ENCODE measurements at places on chromosomes 6 and 20.

DNA sequence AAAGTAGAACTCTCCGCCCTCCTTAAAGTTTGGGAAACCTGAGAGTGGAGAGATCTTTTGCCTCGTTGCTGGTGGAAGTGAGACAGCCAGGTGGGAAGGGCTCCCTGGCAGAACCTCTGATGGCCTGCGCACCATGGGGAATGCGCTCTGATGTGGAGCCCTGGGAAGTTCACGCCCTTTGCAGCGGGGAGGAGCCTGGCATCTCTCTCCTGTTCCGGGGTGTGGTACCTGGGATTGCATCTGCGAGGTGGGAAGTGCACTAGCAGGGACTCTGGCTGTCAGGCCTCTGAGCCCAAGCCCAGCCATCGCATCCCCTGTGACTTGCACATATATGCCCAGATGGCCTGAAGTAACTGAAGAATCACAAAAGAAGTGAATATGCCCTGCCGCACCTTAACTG is 159.8 kb downstream of the AKAP7 start:
- H3K27me3 ChIP-seq, result no peaks in the 10 kb centered on the region
- H3K4me3 ChIP-seq, result no peak overlapping the region
- no peaks in the 10 kb centered on the region for H3K4me1 ChIP-seq
- H3K27ac ChIP-seq, result no peak overlapping the region

- H3K4me3 ChIP-seq, result no peak overlapping the region
These were observed 459.8 kb upstream of the CITED2 start for GRCh38 chr6:139834232-139834631.

- no peaks in the 10 kb centered on the region for H3K27me3 ChIP-seq
- no peak overlapping the region for H3K27ac ChIP-seq
- no peaks in the 10 kb centered on the region for H3K4me1 ChIP-seq
- no peak for ATAC-seq
- no peak overlapping the region for H3K4me3 ChIP-seq
These were observed 253.2 kb downstream of the PLCB1 start for GRCh38 chr20:8385247-8385646.

GRCh38 chr6:12866422-12867029 is 150.0 kb downstream of the PHACTR1 start:
- peaks cover 28% of the 10 kb centered on the region for H3K27me3 ChIP-seq
- H3K4me1 ChIP-seq, result no peaks in the 10 kb centered on the region
- ATAC-seq, result no peak
- no peak overlapping the region for H3K4me3 ChIP-seq

GRCh38 chr20:63149531-63150192 is 66.3 kb downstream of the YTHDF1 start:
- peaks cover 88% of the 10 kb centered on the region for H3K27me3 ChIP-seq
- H3K4me1 ChIP-seq, result peaks cover 7% of the 10 kb centered on the region
- no peak overlapping the region for H3K4me3 ChIP-seq
- no peak overlapping the region for H3K27ac ChIP-seq
- no peaks in the 10 kb centered on the region for H3K36me3 ChIP-seq

DNA sequence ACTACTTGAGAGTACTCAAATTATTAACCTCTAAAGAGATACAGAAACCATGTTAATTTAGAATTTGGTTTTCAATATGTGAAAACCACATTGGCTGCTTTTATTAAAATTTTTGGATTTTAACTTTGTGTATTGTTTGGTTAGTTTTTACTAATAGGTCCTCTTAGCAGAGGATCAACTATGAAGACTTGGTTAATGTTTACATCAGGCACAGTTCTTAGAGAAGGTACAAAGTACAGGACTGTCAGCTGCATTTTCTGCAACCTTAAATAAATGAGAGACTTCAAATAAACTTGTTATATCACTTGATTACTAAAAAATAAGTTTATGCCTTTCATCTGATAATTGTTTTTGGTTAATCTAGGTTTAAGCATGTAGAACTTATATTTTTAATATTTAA is 89.1 kb downstream of the PHF3 start:
- H3K4me1 ChIP-seq, result no peaks in the 10 kb centered on the region
- H3K4me3 ChIP-seq, result no peak overlapping the region
- no peaks in the 10 kb centered on the region for H3K36me3 ChIP-seq
- H3K27ac ChIP-seq, result no peak overlapping the region

DNA sequence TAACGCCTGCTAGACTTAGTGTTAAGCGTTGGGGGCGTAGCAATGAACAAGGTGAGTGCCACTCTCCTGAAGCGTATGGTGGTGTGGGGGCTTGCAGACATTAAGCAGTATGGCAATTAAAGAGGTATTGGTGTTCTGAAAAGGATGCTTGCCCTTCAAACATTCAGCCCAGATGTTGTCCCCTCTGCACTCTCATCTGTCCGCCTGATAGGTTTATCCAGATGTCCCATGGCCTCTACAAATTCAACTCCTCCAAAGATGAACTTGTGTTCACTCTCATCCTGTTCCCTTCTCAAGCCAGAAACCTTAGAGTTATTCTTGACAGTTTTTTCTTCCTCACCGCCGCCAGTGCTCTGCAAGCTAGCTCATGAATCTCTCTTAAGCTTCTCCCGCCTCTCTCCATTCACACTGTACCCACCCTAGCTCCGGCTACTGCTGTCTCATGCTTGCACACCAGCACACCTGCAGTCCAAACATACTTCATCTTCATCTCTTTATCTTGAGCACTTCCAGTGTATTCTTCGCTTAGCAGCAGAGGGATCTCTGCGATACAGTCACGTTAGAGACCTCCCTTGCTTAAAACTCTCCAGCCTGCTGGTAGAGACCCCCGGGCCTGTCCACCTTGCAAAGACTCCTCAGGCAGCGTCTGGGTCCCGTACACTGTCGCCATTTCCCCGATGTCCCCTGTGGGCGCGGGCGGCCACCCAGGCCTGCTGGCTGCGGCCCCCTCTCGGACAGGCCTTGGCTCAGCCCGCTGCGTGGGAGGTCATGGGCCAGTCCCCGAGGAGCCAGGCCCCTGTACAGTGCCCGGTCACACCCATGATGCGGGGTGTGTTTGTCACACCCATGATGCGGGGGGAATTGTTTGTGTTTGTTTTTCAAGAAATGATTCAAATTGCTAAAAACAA is 962 bp downstream of the DDX27 start:
- no peak for ATAC-seq
- H3K4me3 ChIP-seq, result peak overlapping the region; percentile 94
- no peaks in the 10 kb centered on the region for H3K27me3 ChIP-seq

GRCh38 chr6:17418281-17419188 is 25.1 kb downstream of the CAP2 start:
- peak overlapping the region; percentile 59 for H3K27ac ChIP-seq
- no peak overlapping the region for H3K4me3 ChIP-seq
- peaks cover 7% of the 10 kb centered on the region for H3K36me3 ChIP-seq
- peaks cover 3% of the 10 kb centered on the region for H3K4me1 ChIP-seq

DNA sequence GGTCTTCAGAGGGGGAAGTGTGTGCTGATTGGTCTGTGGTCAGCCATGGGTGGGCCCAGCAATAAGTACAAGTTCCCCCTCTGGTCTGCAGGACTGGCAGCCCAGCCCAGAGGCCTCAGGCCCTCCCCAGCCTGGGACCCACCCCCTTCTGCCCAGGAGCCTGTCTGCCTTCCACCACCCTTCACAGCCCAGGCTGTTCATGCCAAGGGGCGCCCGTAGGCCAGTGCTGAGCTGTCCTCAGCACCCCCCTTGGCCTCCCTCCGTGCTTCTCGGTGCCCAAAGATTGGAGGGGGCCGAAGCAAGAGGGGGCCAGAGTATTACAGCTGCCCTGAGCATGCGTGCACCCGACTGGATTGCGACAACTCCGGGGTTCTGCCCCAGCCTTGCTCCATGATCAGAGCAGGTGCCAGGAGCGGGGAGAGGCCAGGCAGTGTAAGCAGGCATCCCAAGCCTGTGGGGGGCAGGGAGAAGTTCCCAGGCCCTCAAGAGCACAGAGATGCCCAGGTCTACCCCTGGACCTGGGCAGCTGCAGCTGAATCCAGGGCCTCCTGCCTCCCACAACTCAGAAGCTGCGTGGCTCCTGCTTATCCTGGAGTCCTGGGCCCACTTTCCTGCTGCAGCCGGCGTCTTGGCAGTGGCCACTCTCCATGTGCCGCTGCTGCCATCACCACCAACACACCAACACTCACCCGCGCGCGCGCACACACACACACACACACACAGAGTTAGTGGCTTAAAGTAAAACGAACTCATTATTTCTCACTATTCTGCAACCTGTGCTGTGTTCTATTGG is 33.3 kb downstream of the CST9L start:
- no peak for ATAC-seq
- no peaks in the 10 kb centered on the region for H3K4me1 ChIP-seq
- no peak overlapping the region for H3K27ac ChIP-seq
- H3K27me3 ChIP-seq, result no peaks in the 10 kb centered on the region
- no peak overlapping the region for H3K4me3 ChIP-seq

DNA sequence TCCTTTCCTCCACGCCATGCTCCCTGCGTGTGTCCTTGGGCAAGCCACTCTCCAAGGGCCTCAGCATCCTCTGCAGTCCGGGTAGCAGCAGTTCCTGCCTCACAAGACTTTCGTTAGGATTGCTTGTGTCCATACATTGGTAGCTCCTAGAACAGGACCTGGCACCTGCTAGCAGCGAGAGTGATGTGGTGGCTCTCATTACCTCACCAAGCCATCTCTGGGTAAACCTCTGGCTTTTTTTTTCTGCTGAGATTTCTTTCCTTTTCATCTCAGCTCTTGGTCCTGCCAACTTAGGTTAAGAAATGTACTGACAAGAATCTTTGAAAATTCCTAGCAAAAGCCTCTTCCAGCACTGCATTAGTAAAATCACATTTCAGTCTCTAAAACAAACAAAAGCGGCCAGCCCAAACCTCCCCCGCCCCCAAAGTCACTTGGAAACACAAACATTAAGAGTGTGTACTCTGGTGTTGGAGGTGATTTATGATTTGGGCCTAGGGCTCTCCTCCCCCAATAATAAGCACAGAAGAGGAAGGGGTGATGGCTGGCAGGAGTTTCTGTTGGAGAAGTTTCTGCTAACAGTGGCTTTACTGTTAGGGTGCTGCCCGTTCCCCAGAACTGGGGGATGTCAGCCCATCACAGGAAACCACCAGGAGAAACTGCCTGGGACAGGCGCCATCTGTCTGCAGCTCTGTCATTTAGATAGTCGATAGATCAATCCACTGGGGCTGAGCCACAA is 199.2 kb downstream of the CD83 start:
- H3K27ac ChIP-seq, result no peak overlapping the region
- no peaks in the 10 kb centered on the region for H3K4me1 ChIP-seq
- ATAC-seq, result no peak
- H3K27me3 ChIP-seq, result no peaks in the 10 kb centered on the region

DNA sequence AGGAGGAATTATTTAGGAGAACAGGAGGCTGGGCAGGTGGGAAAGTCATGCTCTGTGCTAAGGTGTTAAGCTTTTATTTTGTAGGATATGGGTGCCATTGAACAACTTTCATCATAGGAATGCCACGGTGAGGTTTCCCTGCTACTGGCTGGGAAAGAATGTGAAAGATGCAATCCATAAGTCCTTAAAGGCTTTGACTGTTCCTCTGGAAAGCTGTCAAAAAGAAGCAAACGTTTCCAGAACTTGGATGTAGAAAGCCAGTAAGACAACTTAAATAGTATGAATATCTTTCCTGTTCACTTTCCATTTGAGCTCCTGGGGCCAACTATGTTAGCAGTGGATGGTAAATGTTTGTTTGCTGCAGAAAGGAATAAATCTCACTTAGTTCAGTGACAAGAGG is 574.4 kb downstream of the RNF144B start:
- no peak overlapping the region for H3K4me3 ChIP-seq
- H3K4me1 ChIP-seq, result peaks cover 6% of the 10 kb centered on the region
- no peak for ATAC-seq
- H3K27ac ChIP-seq, result no peak overlapping the region
- no peaks in the 10 kb centered on the region for H3K36me3 ChIP-seq

- H3K4me1 ChIP-seq, result no peaks in the 10 kb centered on the region
- no peaks in the 10 kb centered on the region for H3K27me3 ChIP-seq
- H3K27ac ChIP-seq, result no peak overlapping the region
These were observed 27.9 kb downstream of the TXNDC5 start for GRCh38 chr6:7882505-7883257.

Measured in gastroesophageal sphincter (tissue), 4 donors.